Urinary bladder (tissue), 4 donors: ENCODE measurements at places on chromosomes 6 and 20. TPM values are rescaled to one million over a fixed set of nuclear protein-coding genes. Genes with fewer than 3 reads are reported as not detected.
A peak's percentile ranks its signal among the peaks of the same experiment; 100 is the strongest.

Gene BEND6
- total RNA-seq, result 12.8 TPM

Gene CPNE5
- total RNA-seq, result 4.5 TPM

DNA sequence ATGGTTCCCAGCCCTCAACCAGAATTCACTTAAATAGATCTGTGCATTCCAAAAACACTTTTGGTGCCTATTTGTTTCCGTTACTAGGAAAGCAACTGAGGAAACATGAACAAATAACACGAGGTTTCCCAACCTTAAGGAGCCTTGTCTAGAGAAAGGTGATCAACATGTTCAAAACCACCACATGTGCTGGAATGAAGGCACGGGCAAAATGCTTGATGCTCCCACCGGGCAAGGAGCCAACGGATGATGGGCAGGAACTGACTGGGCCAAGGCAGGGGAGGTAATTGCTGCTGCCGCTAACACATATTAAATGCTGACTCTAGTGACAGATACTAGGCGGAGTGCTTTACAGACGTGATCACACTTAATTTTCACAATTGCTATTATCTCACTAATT lies 2.5 kb downstream of the MYLK4 start:
- no peak for DNase-seq

- DNase-seq, result no peak
These were observed 6.0 kb downstream of the CST7 start for GRCh38 chr20:24955045-24955444.

GRCh38 chr6:13473768-13474165 lies 13.6 kb downstream of the GFOD1 start:
- no peak for DNase-seq

- DNase-seq, result no peak
These were observed 269.9 kb downstream of the BCKDHB start for GRCh38 chr6:80376411-80376810.

Gene FAM162B
- total RNA-seq, result 12.0 TPM

- DNase-seq, result no peak
These were observed 435.4 kb upstream of the KHDRBS2 start for GRCh38 chr6:62721408-62721807.

Gene PRIM2
- 42.7 TPM for total RNA-seq

Gene SLC13A3
- 5.4 TPM for total RNA-seq

Gene MATN4
- 1.5 TPM for total RNA-seq

GRCh38 chr20:21509597-21510371 lies 4.1 kb downstream of the NKX2-2 start:
- no peak for DNase-seq

DNA sequence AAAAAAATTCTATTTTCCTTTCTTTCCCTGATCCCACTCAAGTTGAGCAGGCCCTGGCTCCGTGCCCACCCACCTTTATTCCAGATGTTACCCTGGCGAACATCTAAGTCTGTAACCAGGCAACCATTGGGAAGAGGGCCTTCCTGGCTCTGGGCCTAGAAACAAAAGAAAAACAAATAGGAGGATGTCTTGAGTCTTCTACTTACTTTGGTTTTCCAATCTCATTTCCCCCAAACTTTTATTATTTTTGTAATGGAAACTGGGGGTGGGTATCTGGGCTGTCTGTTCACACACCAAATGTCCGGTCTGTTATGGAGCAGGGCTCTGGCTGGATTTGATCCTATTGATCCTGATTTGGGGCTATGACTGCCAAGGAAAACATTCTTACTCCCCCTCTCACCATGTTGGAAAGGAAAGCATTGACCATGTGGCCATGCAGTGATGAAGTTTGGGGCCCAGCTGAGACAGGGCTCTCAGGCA lies 744.1 kb downstream of the DHX35 start:
- DNase-seq, result peak; percentile 31

GRCh38 chr20:32911355-32911754 lies 52.6 kb downstream of the EFCAB8 start:
- no peak for DNase-seq

- DNase-seq, result no peak
These were observed 713.0 kb downstream of the EPM2A start for GRCh38 chr6:145022199-145022796.

Gene SSTR4
- not detected for total RNA-seq

DNA sequence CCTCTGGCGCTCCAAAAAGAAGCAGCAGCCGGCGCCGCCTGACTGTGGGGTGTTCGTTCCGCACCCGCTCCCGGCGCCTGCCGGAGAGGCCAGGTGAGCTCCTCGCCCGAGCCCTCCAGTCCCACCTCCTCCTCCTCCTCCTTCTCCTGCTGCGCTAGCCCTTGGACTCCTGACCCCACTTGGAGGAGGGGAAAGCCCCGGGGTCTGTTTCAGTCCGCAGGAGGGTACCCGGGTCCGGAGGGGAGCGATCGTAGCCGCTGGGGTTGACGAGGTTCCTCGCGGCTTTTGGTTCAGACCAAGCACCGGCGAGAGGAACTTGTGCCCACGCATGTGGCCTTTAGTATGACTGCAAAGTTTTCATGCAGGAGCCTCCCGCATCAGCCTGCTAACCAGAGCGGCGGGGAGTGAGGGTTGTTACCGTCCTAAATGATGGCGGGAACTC lies 493 bp downstream of the CRYBG1 start:
- no peak for DNase-seq
